ENCODE measurements at places on chromosomes 4 and X.
A peak's percentile ranks its signal among the peaks of the same experiment; 100 is the strongest.

DNA sequence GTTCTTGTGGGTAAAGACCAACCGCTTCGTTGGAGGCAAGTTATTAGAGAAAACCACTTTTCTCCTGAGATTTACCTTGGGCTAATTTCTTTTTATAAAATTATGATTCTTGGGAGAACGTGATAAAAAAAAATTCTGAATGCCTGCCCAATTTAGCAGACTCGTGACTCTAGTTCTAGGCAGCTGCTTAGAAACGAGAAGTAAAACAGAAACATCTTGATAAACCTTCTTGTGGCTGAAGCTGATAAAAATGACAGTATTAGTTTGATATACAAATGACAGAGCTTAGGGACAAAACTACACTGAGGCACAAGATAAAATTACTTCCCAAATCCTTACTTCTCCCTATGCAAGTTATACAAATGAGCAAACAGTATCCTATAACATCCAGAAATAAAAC is 458.9 kb upstream of the TEX13C start:
- DNase-seq: no peak

DNA sequence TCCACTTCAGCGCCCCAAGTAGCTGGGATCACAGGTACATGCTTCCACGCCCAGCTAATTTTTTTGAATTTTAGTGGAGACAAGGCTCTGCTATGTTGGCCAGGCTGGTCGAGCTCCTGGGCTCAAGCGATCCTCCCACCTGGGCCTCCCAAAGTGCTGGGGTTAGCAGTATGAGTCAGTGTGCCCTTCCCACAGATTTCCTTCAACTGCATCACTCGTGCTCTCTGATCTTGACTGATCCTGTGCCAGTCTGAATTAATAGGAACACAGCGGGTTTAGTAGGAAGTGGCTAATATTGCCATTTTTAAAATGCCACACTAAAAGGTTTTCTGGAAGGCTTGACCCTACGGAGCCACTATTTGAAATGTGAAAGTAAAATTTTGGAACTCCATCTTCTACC is 4.3 kb upstream of the SHROOM2 start:
- no peak for DNase-seq

- peak; percentile 7 for DNase-seq
Observed at GRCh38 chr4:147157860-147158701, 212.4 kb upstream of the TTC29 start.

DNA sequence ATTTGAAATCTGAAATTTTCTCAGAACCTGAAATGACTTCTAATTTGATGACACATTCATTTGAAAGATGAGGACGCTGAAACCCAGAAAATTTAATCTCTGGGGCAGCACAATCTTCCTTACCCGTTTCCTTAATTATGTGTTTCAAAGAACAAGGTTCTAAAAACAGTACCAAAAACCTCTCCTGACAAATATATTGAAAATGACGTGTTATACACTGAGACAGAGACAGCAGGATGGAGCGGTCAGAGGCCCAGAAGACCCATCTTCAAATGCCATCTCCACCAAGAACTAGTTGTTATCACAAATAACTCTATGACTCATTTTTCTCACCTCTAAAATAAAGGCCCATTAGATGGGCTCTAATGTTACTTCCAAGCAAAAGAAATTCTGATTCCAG is 177.3 kb downstream of the NSUN7 start:
- DNase-seq: no peak

GRCh38 chr4:151807220-151807619 is 46.4 kb upstream of the GATB start:
- DNase-seq: no peak

- DNase-seq: no peak
Observed at GRCh38 chrX:13131396-13132137, 87.1 kb upstream of the FAM9C start.

- DNase-seq: no peak
Observed at GRCh38 chr4:169253113-169253671, 17.6 kb downstream of the SH3RF1 start.

- DNase-seq: no peak
Observed at GRCh38 chr4:123581802-123582201, 185.2 kb downstream of the SPRY1 start.

GRCh38 chrX:103254171-103254824 is 657 bp downstream of the TCEAL8 start:
- DNase-seq: no peak

- no peak for DNase-seq
Observed at GRCh38 chrX:23513121-23513520, 154.2 kb upstream of the PRDX4 start.

- DNase-seq: no peak
Observed at GRCh38 chr4:137892134-137892533, 350.0 kb downstream of the SLC7A11 start.

GRCh38 chr4:91345632-91346031 is 958.1 kb upstream of the GRID2 start:
- DNase-seq: no peak

DNA sequence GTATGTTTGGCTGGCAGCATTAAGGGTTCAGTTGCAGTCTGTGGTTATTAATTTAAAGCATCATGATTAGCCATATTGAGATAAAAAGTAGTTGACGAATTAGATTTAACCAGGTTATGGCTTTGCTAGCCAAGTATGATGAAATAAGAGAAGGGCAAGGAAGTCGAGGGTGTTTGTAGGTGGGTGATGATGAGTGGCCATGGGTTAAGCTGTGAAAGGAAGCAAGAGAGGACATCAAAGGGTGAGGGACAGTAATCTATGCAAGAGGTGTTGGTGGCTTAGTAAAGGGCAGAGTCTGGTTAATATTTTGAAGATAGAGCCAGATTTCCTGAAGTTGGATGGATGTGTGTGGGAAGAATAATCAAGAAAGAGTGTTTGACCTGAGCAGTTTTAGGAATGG is 44.5 kb downstream of the STIM2 start:
- DNase-seq: no peak

DNA sequence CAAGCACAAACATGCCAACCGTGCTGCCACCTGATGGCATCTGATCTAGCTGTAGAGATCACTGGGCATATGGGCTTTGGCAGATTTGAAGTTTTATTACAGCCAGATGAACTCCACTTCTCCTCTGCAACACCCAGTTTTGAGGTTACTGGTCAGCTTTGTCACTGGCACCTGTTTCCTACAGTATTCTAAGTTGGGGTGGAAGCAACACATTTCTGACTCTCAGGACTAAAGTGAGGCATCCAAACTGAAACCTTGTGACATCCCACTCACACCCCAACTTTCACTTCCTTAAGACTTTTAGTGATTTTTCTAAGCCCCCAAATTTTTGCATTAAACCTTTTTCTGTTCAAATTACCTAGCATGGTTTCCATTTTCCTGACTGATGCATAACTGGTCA is 115.1 kb upstream of the PCDH18 start:
- no peak for DNase-seq

GRCh38 chr4:98352396-98352795 is 91.2 kb downstream of the RAP1GDS1 start:
- no peak for DNase-seq

GRCh38 chr4:930827-931193 is 1.3 kb downstream of the GAK start:
- no peak for DNase-seq

DNA sequence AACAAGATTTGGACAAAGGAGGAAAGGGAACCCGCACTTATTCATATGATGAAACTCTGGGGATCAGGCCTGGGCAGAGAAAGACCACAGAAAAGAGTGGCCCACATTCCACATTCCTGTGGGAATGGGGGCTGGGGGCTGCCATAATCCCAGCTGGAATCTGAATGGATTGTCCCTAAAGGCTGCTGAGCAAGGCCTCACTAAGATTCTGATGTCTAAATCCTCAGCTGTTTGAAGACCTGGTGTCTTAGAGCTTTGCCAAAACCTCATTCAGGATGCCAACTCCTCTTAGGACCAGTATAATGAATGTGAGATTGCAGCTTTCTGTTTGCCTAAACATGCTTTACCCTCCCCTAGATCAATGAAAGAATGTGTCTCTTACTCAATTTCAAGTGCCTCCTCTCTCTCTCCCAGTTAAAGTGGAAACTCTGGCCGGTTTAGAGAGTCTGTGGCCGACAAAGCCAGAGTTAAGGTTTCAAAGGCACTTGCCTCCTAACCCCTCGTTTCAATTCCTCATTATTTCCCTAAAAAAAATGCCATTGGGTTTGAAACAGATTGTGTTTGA is 33.3 kb upstream of the GPC4 start:
- no peak for DNase-seq

- DNase-seq: no peak
Observed at GRCh38 chrX:101415180-101416145, 7.4 kb downstream of the HNRNPH2 start.

DNA sequence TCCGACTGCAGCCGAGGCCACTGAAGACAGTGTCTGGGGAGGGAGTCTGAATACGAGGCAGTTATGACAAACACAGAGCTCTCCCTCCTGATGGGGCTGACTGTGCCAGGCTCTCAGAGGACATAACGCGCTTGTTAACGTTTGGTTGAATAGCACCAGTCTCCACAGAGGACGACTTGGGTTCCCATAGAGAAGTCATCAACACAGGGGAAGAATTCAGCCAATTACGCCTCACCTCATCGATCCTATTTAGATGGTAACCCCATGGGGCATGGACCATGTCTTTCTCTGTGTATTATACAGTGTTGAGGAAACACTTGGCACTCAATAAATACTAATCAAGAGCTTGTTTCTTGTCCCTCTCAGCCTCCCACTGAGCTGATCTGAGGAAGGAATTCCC is 642.6 kb upstream of the LCORL start:
- no peak for DNase-seq

- no peak for DNase-seq
Observed at GRCh38 chr4:52751487-52751911, 274 bp upstream of the ERVMER34-1 start.

DNA sequence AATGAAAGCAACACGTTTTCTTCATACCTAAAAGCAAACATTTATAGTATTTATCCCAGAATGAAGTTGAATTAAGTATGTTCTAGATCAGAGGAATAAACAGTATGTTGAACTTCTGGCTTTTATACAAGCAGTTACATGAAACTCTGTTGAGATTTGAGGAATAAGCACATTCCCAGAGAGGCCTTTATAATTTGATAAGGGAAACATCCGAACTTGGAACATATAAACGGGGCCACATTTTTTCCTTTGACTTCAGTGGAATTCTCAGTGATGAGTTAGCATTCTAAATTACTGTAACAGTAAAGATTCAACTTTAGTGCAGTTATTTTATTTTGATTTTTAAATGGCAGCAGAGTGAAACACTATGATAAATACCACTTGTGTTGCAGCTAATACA is 119.5 kb downstream of the GLRA3 start:
- no peak for DNase-seq

DNA sequence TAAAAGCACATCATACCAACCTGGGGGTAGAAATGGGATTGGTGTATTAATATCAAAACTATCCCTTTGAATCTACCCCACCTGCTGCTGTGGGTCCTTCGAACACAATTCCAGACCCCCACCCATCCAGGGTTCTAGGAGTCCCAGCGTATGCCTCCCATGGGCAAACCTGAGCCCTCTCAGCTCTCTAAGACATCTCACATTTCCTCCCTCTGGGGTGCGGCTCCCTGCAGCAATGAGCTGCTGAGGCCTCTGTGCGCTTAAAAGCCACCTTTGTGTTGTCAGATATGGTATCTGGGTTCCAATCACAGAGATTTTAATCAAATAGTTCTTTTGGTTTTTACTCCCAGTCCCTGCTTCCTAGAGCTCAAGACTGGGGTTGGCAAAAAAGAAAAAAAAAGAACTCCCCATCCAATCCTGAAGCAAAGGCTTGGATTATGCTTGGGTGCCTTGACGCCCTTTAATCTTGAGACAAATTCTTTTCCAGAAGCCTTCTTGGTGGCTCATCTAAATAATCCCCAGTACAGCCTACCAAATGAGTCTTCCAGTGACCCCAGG is 37.5 kb upstream of the NOCT start:
- DNase-seq: no peak

GRCh38 chr4:99352602-99353537 is at the start of gene ADH1C:
ADH1C (minus strand) TSS chr4:99352746; CDS start chr4:99352675, 71 bp downstream.
- DNase-seq: no peak

DNA sequence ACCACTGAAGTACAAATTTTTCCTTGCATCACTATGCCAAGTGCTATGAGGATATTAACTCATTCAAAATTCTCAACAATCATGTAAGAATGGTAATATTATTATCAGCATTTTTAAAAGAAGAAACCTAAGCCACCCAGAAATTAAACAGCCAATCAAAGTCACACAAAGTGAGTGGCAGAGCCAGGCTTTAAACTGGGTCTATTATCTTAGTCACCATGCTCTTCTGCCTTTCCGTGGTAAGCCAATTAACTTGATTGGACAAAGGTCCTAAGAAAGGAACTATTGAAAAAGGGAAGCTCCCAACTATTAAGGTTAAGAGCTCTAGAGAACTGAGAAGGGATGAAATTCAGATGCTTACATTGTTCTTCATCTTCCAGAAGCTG is 111.5 kb downstream of the ASB9 start:
- DNase-seq: no peak

DNA sequence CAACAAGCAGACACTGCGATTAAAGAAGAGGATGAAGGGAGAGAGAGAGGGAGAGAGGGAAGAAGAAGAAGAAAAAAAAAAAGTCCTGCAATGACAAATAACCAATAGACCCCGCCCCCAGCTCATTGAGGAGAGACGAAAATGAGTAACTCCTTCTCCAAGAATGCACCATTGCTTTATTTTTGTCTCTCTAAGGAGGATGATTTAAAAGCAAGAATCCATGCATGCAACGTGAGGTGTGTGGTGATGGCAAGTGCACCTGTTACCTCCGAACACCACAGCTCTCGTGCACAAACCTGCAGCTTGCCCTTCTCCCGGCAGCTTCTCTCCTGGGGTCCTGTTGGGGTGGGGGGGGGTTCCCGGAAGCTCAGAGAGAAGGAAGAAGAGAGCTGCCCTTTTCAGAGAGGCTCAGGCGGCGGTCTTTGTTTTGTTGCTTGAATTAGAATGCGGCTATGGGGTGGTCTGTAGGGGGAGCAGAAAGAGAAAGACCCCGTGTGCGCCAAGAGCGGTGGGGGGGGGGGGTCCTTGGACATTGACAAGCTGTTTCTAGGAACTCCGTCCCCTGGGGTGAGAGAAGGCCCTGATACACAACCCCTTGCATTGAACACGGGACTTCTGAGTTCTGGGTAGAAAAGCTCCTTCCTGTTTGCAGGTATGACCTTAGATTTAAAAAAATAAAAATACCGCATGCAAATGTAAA is 100.7 kb downstream of the CRLF2 start:
- DNase-seq: no peak

DNA sequence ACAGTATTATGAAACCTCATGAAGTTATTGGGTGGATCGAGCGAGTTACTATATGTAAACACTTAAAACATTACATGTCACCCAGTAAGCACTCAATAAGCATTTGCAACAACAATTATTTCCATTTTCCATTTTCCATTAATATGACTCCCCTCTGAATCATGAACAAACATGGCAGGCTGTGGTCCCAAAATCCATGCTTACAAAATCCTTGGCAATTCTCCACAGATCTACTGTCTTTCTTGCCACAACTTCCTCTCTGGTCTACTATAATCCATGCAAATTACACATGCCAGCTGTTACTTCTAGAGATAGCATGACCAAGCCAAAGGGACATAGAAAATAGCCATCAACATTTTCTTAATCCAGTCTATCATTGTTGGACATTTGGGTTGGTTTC is 22.0 kb downstream of the ASB11 start:
- DNase-seq: no peak
